ENCODE measurements at places on chromosomes 12 and 14.

DNA sequence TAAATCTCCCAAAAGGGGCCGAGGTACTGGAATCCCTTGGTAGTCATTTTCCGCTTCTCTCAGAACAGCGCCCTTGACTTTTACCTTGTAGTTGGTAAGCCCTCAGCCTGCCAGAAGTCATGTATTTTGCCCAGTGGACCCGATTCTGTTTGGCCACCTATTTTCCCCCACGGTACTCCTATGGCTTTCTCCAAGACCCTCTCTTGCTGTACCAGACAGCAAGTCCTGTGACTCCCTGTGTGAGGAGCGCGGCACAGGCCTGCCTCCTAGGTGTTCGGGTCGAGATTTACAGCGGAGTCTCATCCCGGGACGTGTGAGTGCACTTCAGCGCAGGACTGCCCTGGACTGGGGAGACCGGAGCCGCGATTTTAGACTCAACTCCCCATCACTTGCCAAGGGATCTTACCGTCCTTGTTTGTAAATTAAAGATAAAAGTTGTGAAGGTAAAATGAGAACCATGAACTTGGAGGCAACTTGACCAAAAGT lies 1.1 kb upstream of the MBD6 start:
- DNase-seq = peak; percentile 39

DNA sequence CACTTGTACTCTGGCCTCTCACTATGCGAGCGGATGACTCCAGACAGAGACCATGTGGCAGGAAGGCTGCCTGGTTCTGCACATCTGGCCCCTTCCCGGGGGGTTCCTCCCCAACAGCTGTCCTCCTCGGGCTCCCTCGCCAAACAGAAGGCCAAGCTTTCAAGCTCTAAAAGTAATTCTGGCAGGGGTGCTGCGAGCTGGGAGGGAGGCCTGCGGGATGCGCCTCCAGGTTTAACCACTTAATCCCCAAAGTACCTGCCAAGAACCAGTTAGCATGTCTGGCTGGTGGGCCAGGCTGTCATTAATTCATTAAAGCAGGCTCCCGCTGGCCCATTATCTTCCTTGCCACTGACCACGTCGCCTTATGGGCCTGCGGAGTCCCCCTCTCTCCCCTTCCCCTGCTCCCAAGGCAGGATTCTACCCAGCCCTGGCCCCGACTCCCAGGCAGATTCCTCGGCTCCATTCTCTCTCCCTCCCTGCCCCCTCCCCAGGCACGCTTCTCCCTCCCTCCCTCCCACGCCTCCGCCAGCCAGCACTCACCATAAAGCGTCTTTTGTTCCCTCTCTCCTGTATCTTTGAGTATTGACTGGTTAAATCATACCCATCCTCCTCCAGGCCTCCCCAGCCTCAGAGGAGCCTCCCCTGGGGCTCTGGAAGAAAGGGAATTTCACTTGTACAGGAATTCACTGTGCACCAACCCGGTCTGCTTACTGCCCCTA lies 4.9 kb downstream of the HRK start:
- DNase-seq = no peak

DNA sequence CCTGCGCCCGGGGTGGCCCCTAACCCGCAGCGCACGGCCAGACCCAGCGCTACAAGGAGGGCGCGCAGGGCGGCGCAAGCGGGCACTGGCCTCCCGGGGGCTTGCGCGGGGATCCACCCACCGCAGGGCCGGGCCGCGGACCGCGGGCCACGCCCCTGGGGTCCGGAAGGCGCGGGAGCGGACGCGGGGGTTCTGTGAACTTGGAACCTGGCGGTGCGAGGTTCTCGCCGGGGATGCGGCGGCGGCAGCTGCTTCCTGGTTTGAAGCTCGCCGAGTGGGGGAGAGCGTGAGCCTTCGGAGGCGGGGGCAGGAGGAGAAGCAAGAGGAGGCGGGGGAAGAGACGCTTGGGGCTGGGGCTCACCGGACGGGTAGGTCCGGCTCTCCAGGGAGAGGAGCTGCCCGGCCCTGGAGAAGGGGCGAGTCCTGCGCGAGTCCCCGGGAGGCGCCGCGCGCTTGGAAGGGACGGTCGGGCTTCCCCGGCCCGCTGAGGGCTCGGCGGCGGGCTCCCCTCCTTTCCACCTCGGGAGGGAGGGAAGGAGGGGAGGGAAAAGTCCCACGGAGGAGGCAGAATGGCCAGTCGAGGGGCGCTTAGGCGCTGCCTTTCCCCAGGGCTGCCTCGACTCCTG lies at the start of gene PRKCH:
Gene PRKCH, plus strand, starts transcription at position 195 of the 626 bp plus-strand sequence. CDS start 523 bp downstream, outside the sequence.
- DNase-seq = peak; percentile 19

DNA sequence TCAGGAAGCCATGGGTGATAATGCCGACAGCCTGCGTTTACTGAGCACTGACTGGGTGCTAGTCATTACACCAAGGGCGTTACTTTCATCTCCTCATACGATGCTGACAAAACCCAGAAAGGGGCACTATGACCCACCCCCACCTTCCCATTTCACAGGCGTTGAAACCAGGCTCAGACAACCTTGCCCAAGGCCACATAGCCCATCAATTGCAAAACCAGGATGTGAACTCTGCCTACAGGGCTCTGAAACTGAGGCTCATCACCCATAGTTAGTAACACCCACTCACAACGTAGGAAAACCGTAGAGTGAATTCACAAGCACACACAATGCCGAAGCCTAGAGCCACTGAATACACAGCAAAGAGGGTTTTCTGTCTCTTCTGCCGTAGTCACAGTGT lies 119.9 kb downstream of the RIMBP2 start:
- no peak for DNase-seq

GRCh38 chr12:124554429-124555029 lies 12.9 kb downstream of the NCOR2 start:
- peak; percentile 64 for DNase-seq

DNA sequence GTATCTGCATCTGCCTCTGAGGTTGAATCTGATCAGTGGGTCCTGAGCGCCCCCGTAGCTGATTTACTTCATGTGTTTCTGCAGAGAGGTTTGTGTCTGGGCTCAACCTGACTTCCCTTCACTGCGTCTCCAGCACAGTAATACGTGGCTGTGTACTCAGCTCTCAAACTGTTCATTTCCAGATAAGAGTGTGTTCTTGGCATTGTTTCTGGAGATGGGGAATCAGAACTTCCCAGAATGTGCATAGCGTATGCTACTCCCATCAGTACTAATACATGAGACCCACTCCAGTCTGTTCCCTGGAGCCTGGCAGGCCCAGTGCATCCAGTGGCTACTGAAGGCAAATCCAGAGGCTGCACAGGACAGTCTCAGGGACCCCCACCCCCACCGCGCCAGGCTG lies 1297.2 kb downstream of the TMEM121 start:
- no peak for DNase-seq

DNA sequence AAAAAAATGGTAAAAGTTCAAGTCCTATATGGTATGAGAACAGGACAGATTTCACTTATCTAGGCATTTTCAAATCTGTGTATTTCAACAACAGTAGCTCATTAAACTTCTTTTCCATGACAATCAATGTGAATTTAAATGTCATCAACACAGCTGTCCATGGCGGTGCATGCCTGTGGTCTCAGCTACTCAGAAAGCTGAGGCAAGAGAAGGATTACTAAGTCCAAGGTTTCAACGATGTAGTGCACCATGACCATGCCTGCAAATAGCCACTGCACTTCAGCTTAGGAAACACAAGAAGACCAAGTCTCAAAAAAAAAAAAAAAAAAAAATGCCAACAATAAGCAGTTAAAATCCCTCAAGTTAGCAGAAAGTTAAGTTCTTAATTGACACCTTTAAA lies 214.6 kb downstream of the C12orf50 start:
- DNase-seq = no peak

- DNase-seq = peak; percentile 59
Observed at GRCh38 chr12:123237646-123238329, 4.6 kb downstream of the MTRFR start.

GRCh38 chr12:42589465-42590329 lies at the start of gene PRICKLE1:
PRICKLE1 (minus strand) TSS chr12:42589746; CDS start chr12:42472516, 117,230 bp downstream.
- DNase-seq = peak; percentile 62

GRCh38 chr14:99863059-99863458 lies 69.8 kb downstream of the EML1 start:
- DNase-seq = no peak

DNA sequence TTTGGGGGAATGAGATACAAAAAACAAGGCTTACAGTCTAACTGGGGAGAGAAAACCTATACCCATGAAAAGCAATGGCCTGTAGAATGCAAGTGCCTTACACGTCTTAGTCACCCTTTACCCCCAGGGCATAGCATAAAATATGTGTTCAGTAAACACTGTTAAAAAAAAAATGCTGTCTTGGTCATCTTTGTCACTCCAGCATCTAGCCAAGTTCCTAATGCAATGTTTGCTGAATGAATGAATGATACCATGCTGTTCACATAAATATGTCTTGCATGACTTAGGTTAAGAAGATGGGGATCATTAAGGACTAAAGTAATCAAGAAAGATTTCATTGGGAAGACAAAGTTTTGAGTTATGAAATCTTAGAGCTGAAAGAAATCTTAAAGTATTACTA lies 38.5 kb downstream of the PPP2R5E start:
- no peak for DNase-seq

- DNase-seq = no peak
Observed at GRCh38 chr14:27392153-27392552, 794.3 kb upstream of the NOVA1 start.

- no peak for DNase-seq
Observed at GRCh38 chr12:18551701-18552100, 186.1 kb downstream of the PLCZ1 start.

DNA sequence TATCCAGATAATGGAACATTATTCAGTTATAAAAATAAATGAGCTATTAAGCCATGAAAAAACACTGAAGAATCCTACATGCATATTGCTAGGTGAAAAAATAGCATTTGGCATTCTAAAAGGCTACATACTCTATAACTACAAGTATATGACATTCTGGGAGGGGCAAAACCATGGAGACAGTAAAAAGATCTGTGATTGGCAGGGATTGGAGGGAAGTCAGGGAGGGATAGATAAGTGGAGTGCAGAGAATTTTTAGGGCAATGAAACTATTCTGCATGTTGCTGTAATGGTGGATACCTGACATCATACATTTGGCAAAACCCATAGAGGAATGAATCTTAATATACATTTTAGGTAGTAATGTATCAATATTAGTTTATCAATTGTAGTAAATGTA lies 63.1 kb upstream of the SLC38A2 start:
- DNase-seq = no peak

- no peak for DNase-seq
Observed at GRCh38 chr12:94228488-94228907, 80.1 kb downstream of the PLXNC1 start.

GRCh38 chr12:51836041-51836826 lies 12.3 kb downstream of the FIGNL2 start:
- DNase-seq = no peak

DNA sequence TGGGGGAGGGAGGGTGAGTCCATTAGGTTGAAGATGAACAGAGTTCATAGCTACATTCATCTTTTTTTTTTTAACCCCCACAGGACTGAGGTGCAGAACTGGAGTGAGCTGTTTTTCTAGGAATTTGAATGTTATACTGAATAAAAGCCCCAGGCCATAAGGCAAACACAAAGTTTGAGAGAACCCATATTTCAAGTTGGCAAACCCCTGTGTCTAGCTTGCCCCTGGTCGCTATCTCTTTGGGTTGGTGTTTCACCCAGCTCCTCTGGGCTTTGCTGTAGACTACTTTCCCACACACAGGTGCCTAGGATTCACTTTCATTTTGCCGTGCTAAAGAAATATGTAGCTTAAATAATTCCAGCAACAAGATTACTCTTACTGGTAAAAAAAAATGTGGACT lies 5.2 kb upstream of the LMO3 start:
- no peak for DNase-seq

DNA sequence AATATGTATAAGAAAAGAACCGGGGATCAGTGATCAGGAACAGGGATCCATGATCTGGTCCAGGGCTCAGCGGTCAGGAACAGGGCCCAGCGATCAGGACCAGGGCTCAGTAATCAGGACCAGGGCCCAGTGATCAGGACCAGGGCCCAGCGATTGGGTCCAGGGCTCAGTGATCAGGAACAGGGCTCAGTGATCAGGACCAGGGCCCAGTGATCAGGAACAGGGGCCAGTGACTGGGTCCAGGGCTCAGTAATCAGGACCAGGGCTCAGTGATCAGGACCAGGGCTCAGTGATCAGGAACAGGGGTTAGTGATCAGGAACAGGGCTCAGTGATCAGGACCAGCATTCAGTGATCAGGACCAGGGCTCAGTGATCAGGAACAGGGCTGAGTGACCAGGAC lies 56.3 kb downstream of the TMEM121 start:
- no peak for DNase-seq

DNA sequence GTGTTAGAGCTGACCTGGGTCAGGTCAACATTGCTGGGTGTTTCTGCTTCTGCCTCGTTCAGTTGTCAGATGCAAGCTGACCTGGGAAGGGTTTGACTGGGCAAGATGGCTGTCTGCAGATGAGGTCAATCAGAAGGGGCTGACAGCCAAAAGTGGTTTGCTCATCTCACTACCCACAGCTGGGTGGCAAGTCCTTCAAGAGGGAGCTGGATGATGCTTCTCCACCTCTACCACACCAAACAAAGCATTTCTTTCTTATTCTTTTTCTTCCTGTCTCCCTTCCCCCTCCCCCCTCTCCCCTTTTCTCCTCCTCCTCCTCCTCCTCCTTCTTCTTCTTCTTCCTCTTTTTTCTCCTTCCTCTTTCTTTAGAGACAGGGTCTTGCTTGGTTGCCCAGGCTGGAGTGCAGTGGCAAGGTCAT lies 268.2 kb upstream of the PLEKHG7 start:
- DNase-seq = no peak

DNA sequence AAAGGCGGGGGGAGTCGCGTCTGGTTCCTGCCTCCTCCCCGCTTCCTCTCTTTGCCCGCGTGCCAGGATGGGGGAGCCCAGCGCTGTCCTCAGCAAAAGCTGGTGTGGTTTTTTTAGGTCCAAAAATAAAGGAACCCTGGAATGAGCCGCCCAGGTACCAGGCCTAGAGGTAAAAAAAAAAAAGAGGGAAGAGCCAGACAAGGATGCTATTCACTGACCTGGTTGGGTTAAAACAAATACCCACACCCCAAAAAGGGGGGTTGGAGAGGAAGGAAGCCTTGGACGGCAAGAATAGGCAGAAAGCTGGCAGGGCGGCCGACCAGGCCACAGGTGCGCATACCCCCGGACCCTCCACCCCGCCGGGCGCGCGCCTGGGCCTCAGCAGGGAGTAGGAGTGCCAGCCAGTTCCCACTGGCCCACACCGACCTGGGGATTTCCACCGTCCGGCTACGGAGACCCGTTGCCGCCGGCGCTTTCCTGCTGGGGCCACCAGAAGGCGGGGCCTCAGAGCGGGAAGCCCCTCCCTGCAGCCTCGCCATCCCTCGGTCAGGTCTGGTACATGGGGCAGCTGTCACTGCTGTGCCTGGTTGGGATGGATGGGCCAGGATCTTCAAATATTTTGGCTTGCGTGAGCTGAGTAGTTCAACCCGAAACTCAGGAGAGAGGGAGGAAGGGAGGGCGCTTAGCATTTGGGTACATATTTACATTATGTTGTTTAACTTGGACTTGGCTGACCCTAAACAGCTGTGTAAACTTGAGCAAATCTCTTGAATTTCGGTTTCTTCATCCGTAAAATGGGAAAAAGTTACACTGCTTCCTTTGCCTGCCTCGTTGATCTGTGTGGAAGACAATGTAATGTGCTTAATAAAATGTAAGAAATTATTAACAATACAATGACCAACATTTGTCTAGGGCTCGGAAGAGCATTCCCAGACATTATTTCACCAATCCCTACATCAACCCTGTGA lies 5.4 kb upstream of the IRF2BPL start:
- DNase-seq = peak; percentile 92

GRCh38 chr14:79580906-79581305 lies 630.4 kb downstream of the DIO2 start:
- no peak for DNase-seq
